Stimulated activated CD4-positive, alpha-beta T cell treated with anti-CD3 and anti-CD28 coated beads, Interleukin-12 subunit alpha, Interleukin-12 subunit beta, amount 100 ng/mL, for 48 hours (primary cell): ENCODE measurements at places on chromosomes 7 and 10.

- DNase-seq = no peak
Observed at GRCh38 chr7:113880559-113880958, 38.2 kb downstream of the PPP1R3A start.

- no peak for DNase-seq
Observed at GRCh38 chr7:22579961-22580360, 80.0 kb upstream of the STEAP1B start.

- DNase-seq = no peak
Observed at GRCh38 chr7:20388084-20388483, 57.4 kb downstream of the ITGB8 start.

DNA sequence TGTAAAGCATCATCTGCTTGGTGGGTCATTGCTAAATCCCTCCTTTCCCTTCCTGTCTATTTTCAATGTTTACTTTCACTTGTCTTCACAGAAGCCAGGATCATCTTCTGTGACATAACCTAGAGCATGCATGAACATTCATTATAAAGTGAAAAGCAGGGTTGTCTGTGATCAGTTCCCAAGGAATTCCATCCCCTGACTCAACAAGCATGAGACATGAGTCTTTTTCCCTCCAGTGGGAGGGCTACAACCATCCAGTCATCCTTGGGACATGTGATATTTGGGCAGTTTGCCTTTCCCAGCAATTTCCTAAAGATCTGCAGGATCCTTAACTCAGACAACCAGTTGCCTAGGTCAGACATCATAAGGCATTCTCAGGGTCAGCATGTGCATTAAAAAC, 166.3 kb upstream of the TMEM196 start:
- no peak for DNase-seq

- DNase-seq = no peak
Observed at GRCh38 chr7:133888061-133888930, 238.8 kb upstream of the LRGUK start.

DNA sequence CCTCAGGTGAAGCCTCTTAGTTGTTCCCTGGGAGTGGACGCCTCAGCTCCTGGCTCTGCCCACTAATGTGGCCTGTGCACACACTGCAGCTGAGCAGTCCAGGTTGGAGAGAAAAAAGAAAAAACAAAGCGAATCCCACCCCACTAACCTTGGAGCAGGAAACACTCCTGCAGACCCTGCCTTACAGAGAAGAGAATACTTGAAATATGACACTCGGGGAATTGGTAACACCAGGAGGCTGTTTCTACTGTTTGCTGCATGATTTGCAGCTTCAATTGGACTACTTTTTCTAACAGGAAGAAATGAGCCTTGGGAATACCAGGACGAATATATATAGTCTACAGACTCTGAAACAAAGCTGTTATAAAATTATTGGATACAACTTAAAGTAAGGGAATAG, 22.2 kb downstream of the CDHR3 start:
- DNase-seq = no peak

GRCh38 chr7:114527589-114527988, 113.0 kb downstream of the FOXP2 start:
- no peak for DNase-seq

DNA sequence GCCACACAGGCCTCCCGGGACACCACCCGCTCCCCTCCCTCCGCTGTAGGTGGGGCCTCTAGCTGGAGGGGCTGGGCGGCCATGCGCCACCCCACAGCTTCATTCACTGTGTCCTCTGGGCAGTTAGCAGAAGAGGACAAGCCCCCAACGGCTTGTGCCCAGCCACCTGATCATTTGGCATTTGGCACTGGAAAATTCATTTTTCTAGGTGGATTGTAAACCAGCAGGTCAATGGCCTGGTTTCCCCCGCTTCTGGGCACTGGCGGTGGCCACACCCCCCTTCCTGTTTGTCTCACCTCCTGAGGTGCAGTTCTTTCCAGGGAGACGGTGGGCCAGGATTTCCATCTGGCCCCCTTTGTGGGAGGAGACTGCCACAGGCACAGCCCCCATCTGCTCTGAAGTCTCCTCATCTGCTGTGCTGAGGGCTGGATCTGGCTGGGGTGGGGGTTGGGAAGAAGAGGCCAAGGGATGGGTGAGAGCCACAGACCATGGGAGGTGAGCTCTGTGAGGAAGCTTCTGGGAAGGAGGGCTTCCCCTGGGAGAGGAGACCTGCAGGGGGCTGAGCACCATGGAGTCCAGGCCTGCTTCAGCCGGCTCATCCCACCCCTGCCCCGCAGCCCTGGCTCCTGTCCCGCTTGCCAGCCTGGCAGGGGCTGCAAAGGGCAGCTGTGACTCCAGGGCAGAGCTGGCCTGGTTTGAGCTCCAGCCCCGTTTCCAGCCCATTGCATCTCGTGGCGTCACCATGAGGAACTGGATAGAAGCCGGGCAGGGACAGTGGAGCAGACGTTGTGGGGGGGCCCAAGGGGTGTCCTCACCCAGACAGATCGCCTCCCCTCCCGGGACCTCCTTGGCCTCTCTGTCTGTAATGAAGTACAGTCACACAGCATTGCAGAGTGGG, 40.1 kb upstream of the SLC29A3 start:
- no peak for DNase-seq

- no peak for DNase-seq
Observed at GRCh38 chr7:99828811-99829210, 998 bp downstream of the CYP3A43 start.

GRCh38 chr7:8433477-8434289, at the start of gene NXPH1:
Gene NXPH1, plus strand, starts transcription at chr7:8433609.
- no peak for DNase-seq

DNA sequence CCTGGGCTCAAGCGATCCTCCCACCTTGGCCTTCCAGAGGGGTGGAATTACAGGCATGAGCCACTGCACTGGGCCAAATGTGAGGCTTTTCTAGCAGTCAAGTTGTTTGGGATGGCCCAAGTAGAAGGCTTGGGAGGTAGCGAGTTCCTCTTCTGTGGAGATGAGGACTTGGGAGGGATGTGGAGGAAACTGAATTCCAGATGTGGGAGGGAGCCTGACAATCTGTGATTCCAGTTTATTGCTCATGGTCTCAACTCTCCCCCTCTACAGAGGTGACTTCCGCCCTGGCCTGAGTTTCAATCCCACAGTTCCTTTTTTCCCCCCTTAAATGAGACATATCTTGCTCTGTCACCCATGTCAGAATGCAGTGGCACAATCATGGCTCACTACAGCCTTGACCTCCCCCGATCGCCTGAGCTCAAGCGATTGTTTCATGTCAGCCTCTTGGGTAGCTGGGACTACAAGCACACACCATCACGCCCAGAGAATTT, 3.4 kb downstream of the STYXL1 start:
- no peak for DNase-seq

DNA sequence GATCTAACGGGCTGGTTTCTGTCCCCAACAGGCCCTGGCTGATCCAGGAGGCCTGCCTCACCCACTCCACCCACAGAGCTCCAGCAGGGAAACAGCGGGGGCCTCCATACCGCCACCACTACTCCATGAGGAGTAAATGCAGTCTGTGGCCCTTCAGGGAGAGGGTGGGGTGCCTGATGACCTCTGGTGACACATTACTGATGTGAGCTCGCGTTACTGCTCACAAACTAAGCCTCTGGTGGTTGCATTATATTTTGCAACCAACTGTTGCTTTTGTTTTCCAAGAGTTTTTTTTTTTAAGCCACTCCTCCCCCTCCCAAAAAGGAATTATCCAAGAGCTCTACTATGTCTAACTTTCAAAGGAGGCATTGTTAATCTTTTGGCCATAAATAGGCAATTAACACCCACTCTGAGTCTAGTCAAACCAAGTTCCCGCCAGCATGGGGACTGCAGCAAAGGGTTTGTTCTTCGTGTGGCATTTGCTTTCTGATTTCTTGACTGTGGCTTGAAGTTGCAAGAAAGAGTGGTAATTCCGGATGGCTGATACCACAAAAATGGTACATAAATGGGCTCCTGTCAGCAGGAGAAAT, 72.6 kb downstream of the FAM53B start:
- DNase-seq = no peak

- no peak for DNase-seq
Observed at GRCh38 chr10:4107285-4107851, 322.4 kb upstream of the KLF6 start.

- no peak for DNase-seq
Observed at GRCh38 chr7:10998996-10999757, 25.5 kb downstream of the PHF14 start.

GRCh38 chr7:142401951-142402350, 144.1 kb upstream of the PRSS58 start:
- DNase-seq = no peak

- no peak for DNase-seq
Observed at GRCh38 chr10:128140425-128140824, 14.2 kb upstream of the MKI67 start.

GRCh38 chr10:16909271-16909767, 92.1 kb upstream of the RSU1 start:
- no peak for DNase-seq

- DNase-seq = no peak
Observed at GRCh38 chr10:92719991-92720830, 30.5 kb downstream of the HHEX start.

DNA sequence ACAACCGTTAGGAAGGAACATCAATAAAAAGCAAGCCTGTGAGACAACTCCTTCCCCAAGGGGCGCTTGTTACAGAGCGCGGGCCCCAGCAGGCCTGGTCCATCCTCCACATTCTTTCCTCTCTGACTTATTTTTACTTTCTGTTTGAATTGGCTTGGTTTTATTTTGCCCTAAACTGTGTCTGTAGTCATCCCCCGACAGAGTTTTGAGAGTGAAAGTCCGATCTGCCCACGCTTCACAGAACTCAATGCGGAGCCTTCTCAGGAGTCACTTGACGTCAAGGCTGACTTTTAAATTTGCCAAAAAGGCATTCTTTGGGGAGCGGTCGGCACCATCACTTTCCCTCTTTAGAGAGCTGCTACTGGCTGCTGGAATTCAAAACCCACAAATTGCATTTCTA, 150.1 kb upstream of the KLF6 start:
- DNase-seq = peak; percentile 80

- no peak for DNase-seq
Observed at GRCh38 chr10:16915300-16915699, 98.1 kb upstream of the RSU1 start.

DNA sequence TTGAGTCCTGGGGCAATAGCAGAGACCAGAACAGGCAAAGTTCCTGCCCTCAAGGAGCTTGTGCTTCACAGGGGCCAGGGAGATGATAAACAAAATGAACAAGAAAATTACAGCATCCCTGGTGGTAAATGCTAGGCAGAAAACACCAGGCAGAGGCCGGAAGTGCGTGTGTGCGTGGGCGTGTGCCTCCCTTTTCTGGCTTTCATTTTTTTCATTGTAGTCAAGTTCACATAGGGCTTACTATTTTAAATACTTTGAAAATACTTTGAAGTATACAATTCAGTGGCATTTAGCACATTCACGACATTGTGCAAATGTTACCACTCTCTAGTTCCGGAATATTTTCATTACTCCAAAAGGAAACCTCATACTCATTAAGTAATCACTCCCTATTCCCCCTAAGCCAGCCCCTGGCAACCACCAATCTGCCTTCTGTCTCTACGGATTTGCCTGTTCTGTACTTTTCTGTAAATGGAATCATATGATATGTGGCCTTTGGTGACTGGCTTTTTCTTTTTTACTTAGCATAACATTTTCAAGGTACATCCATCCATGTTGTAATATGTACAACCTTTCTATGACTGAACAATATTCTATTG, 88.1 kb upstream of the PDCD4 start:
- peak; percentile 46 for DNase-seq

DNA sequence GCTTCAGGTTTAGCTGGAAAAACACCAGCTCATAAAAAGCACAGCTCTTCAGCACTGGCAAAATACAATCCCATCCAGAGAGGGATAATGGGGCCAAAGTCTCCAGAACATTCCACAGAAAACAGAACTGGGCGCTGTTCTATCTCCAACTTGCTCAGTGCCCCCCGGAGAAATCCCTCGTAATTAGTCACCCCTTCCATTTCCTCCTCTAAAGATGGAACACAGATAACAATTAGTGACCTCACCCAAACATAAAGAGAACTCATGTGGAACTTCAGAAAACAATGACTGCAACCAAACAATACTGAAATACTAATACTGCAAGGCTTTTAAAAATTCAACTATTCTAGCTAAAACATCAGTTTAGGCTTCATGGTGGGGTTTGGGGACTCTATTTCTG, 46.3 kb downstream of the KIAA1549 start:
- DNase-seq = no peak

GRCh38 chr10:94402843-94403379, 570 bp downstream of the TBC1D12 start:
- no peak for DNase-seq

GRCh38 chr10:48701941-48702340, 17.3 kb downstream of the WDFY4 start:
- no peak for DNase-seq

DNA sequence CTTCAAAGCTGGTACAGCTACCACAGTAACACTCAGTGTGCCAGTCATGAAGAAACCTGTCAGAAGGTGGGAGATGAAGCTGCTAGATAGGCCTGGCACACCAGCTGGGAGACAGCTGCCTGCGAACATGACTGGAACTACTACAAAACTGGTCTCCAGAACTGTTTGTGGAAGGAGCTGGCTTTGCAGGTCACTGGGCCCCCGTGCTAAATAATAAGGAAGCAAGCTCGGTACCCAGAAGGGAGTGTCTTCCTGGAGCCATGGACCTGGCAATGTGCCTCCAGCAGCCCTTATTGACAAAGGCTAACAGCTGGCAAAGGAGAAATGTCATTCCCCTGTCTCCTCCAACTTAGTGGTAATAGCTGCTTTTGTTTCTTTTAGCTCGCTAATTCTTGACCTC, 1217.6 kb upstream of the LRRN3 start:
- no peak for DNase-seq

DNA sequence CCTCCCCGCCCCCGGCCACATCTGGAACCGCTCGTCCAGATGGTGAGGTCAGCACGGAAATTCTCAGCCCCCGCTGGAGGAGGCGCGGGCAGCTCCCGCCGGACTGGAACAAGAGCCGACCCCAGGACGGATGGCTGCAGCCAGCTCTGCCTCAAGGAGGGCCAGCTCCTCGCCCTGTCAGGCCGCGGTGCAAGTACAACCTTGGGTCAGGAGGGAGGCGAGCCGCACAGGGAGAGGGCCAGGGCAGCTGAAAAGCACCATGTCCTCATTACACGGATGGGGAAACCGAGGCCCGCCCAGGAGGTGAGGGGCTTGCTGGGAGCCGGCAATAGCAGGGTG, 3.8 kb upstream of the GRIFIN start:
- no peak for DNase-seq

- DNase-seq = peak; percentile 13
Observed at GRCh38 chr7:2710286-2710655, 22.3 kb downstream of the AMZ1 start.
